ENCODE measurements at places on chromosomes 3 and 15.

DNA sequence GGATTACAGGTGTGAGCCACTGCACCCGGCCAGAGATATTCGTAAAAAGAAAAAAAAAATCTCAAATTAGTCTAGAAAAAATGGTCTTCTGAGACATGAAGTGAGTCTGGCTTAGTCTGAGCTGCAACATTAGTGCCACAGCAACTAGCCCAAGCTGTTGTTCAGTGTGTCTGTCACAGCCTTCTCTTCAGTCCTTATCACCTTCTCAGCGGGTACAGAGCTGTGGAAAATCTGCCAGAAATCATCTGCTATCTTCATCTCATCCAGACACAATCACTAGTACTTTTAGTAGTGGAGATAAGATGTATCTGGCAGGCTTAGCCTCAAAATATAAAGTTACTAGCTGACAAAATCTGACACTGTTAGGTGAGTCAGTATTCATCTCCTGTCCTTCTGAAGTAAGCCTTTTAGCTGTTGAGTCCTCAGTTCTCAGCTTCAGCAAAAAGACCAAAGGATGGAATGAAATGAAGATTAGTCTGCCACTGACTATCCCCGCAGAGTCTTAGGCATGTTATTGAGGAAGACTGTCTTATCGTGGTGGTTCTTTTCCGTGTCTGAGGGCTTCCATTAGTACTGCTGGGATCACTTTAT lies 120.5 kb upstream of the CGNL1 start:
- no peak for DNase-seq

GRCh38 chr3:179768080-179768479 lies 115.2 kb downstream of the USP13 start:
- no peak for DNase-seq

GRCh38 chr3:52317208-52318000 lies 1.3 kb downstream of the DNAH1 start:
- DNase-seq, result no peak

DNA sequence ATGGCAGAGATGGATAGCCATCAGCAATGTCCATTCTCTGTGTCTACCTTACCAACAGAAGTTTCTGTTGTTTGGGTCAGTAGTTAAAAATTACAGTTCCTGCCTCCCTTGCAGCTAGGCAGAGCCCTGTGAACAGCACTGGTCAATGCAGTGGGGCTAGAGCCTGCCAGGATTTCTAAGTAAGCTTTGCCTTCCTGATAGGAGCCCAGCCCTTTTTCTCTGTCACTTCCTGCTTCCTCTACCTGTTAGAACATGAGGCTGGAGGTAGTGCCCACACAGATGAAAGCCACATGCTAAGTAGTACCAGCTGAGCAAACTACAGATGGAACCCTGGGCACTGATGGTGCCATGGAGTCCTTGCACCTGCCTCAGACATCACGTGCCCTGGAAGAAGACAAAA lies 45.0 kb downstream of the MGLL start:
- no peak for DNase-seq

GRCh38 chr3:187777331-187777941 lies 32.2 kb upstream of the BCL6 start:
- no peak for DNase-seq

DNA sequence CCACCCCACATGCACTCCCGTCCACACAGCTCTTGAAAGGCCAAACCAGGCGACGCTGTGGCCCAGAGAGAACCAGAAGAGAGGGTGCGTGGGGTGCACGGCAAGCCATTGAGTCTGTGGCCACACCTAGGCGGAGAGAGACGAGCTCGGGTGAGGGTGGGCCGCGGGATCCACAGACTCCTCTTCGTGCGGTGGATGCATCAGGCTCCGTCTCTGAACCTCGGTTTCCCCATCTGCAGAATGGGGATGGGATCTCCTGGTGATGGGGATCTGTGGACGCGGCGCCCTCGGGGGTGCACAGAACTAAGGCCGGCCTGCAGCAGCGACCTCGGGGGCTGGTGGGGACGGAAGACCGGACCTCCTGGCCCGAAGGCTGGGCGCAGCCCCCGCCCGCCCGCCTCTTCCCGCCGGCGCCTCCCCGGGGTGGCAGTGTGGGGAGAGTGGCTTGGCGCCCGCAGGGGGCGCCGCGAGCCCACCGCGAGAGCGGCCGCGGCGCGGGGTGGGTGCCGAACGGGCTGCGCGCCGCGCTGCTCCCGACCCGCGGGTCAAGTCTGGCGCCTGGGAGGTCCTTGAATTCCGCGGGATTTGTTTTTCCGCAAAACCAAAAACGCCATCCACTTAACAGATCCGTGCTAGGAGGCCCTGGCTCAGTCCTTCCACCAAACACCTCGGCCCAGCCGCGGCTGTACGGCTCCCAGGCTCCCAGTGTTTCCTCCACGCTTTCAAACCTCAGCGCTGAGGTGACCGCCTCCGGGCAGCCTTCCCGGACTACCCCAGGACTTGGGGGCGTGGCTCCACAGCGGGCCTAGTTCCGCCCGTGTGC lies 13.2 kb upstream of the ADPGK start:
- DNase-seq, result no peak

DNA sequence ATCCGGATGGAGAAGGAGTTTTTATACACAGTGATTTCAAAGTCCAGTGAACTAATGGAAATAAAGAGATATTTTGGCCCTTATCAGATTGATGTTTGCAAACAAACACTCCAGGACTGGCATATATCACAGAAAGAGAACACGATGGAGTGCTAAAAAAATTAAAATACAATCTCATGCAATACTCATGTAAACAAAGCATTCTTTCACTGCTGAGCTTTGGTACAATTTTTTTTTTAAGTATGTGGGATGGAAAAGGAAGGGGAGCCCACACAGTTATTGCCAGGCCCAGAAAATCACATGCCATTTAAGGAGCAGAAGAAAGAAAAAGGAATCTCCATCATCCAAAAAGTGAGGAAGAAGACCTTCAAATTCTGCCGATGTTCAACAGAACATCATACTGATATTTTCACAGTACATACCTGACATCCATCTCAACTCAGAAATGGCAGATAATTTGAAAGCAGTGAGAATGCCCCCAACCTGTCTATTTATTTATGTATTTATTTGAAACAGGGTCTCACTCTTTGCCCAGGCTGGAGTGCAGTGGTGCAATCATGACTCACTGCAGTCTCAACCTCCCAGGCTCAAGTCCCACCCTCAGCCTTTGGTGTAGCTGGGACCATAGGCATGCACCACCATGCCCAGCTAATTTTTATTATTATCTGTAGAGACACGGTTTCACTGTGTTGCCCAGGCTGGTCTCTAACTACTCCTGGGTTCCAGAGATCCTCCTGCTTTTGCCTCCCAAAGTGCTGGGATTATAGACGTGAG lies 107.5 kb upstream of the SLC2A2 start:
- no peak for DNase-seq

DNA sequence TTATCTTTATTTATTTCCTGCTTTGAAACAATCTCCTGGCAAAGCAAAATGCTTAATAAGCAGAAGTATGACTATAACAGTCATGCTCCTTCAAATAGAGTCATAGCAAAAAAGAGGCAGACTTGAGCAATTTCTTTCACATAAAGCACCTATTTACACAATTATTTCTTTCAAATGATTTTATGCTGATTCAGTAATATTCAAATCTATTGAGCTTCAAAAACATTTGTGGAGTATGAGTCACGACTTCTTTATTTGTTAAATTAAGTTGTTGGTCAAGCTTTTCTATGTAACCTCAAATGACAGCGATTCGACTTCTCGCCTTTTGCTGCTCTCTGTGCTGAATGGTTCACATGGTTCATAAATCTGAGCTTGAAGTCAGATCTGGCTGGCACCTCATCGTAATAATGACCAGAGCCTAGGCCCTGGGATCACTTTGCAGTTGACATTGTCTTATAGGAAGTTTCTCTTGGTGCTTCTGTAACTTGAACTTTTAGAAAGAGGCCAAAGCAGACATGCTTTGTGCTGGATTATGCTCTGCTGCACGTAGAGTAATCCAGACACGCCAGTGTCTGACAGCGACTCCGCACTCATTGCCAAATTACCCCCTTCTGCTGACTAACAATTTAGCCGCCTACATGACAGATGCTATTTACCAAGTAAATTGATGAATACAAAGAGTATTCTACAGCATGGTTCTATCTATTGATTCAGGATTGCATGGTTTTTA lies 139.0 kb downstream of the MCTP2 start:
- DNase-seq, result no peak

- no peak for DNase-seq
These were observed 128.5 kb upstream of the RBMS3 start for GRCh38 chr3:29152379-29152778.

DNA sequence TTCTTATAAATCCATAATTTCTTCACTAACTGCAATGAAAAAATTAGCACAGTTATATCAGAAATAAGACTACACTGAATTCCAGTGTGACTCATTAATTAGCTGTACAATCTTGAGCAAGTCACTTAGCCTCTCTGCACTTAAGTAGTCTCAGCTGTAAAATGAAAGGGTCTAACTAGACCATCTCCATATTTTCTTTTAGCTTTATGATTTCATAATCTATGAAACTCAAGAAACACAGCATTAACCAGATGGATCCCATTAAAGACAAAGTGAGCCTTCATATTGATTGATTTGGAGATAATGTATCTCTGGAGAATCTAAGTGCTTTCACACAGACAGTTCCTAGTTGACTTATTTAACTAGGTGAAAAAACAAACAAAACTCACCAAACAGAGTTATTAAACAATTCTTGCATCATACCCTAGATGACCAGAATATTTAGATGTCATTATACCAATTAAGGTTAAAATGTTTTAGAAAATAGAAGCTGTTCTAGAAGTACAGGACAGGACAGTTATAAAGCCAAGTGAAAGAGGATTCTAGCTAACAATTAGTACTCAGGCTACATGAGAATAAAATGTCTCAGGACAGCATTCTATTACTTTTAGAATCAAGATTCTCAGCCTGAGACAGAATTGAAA lies 11.2 kb downstream of the CSNK1G1 start:
- no peak for DNase-seq

- DNase-seq, result no peak
These were observed 68.9 kb upstream of the NR2F2 start for GRCh38 chr15:96261575-96262034.

GRCh38 chr3:131560795-131561194 lies 58.0 kb upstream of the MRPL3 start:
- no peak for DNase-seq

GRCh38 chr15:42880121-42880520 lies 40.5 kb downstream of the TTBK2 start:
- no peak for DNase-seq

DNA sequence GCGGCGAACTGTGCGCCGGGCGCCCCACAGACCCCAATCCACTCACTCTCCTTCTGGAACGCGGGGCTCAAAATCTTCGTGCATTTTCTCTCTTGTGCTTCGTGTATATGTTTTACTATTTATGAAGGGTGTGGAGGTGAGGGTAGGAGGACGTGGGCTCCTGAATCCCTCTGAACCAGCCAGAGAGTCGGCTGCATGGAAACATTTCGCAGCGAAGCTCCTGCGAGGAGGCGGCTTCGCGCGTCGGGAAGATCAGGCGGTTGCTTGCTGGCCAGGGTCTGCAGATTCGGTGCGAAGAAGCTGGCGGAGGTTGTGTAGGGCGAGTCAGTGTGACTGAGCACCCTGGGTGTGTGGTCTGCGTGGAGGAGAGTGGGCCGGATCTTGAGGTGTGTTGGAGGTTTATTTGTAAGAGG lies 1.1 kb downstream of the CNTN4 start:
- no peak for DNase-seq

GRCh38 chr3:129599607-129600006 lies 6.9 kb downstream of the PLXND1 start:
- DNase-seq, result no peak

- DNase-seq, result no peak
These were observed 1093.6 kb upstream of the ALCAM start for GRCh38 chr3:104273046-104273649.

DNA sequence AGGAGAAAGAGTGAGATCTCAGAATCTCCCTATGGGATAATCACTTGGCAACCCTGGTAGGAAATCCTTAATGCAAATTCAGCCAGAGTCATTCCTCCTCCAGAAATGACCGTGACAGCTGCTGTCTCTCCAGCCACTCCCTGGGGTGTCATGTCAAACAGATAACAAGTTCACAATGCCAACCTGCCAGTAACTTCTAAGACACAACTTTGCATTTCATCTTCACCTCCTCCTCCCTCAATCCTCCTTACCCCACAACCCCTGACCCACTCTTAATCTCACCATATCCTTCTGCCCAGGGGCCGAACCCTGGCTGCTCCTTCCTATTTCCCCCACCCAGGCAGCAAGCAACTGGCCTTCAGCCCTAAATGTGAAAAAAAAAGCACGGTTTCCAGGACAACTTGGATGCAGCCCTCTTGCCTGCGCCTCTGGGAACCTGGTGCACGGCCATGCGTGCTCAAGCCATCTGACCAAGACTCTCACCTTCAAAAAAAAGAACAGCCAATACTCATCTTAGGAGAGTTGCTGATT lies 166.0 kb downstream of the NTRK3 start:
- no peak for DNase-seq

GRCh38 chr3:159619341-159619885 lies 369.2 kb upstream of the IL12A start:
- DNase-seq, result no peak

- DNase-seq, result no peak
These were observed 24.1 kb downstream of the SHC4 start for GRCh38 chr15:48939648-48940047.

GRCh38 chr3:125513490-125514115 lies 6.4 kb downstream of the SNX4 start:
- no peak for DNase-seq

DNA sequence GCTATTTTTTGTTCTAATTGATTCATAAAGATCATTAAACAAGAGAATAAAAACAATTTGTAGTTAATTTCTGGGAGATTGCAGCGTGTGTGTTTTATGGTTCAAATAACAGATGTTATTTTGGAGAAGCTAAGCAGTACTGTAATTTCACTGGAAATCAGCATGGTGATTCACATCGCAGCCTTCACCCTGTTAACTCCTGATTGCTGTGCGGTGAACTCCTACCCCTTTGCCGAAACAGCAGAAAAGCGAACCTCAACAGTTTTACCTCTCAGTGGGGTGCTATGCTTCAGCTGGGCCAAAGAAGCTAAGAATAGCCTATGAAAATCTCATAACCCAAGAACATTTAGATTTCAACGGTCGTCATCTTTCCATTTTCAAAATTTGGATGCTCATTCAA lies 441.5 kb upstream of the RARB start:
- DNase-seq, result no peak

DNA sequence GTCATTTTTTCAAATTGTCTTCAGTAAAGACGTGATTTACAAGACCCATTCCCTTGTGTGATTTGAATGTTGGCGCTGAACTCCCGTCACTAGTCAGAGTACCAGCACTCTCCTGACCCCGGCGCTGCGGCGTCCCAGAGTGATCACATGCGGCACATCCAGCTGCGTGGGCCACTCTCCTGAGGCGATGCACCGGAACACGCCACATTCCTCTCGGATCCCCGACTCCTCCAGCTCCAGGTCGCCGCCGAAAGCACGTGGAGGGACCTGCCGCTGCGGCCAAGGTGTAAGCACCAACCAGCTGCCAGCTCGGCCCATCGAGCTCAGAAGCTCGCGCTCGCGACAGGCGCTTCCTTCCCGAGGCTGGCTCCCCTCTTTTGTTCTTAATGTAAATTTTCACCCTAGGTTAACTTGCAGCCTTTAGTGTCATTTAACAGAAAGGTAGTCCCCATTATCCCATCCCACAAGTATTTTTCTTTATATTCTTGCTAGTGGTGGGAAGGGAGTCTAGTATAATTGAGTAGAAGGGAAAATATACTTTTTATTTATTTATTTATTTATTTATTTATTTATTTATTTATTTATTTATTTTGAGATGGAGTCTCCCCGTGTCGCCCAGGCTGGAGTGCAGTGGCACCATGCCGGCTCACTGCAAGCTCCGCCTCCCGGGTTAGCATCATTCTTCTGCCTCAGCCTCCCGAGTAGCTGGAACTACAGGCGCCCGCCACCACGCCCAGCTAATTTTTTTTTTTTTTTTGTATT lies 61.7 kb upstream of the VGLL3 start:
- no peak for DNase-seq

- no peak for DNase-seq
These were observed 17.9 kb downstream of the ACSBG1 start for GRCh38 chr15:78216276-78217104.
